Activated naive CD4-positive, alpha-beta T cell treated with Interleukin-2 at 50 U/mL for 16 hours (primary cell): ENCODE measurements at places on chromosomes 6 and 20.

DNA sequence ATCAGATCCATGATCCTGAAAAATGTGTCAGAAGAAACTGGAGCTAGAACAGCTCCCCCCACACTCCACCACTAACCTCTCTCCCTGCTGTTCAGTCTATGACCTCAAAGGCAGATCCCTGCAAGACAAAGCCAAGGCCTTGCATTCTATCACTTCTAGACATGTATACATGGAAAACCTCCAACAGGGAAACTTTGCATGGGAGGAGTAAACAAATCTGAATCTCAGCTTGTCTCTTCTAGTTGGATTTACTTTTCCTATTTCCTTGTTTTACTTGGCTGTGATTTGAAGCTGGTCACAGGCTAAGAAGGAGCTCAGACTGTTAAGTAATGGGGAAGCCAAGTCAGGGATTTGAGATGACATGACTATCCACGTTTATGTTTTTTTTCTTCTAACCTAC lies 456.8 kb upstream of the CHD6 start:
- DNase-seq, result no peak

DNA sequence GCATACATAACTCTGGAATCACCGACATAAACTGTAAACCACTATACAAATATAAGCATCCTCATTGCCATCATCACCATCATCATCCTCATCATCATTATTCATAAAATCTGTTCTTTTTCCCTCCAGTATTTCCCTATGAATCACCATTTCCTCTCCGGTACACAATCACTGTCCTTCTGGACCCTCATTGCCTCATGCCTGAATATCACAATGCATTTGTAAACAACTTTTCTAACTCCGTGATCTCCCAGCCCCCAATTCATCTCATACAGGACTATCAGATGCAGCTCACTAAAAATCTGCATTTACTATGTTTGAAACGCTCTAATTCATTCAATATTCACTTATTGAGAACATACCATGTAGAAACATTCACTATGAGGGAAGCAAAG lies 339.7 kb downstream of the TBC1D32 start:
- no peak for DNase-seq

- DNase-seq, result no peak
Observed at GRCh38 chr6:115665310-115665709, 395.4 kb downstream of the FRK start.

- DNase-seq, result no peak
Observed at GRCh38 chr20:52922436-52922835, 49.7 kb upstream of the TSHZ2 start.

DNA sequence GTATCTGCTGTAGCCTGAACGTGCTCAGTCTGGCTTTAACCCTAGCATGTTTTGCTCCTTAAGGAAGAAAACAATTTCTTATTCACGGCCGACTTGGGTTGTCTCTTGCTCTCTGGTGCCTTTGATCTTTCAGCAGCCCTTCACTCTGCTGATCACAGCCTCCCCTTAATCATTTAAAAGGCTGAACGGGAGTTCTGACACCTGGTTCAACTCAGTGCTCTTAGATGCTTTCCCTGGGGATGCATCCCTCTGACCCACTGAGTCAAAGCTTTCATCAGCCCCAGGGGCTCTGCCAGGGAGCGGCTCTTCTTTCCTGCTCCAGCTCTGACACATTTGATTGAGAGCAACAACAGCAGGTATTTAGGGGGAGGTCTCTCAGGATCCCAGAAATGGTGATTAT lies 79.0 kb upstream of the FYN start:
- no peak for DNase-seq

DNA sequence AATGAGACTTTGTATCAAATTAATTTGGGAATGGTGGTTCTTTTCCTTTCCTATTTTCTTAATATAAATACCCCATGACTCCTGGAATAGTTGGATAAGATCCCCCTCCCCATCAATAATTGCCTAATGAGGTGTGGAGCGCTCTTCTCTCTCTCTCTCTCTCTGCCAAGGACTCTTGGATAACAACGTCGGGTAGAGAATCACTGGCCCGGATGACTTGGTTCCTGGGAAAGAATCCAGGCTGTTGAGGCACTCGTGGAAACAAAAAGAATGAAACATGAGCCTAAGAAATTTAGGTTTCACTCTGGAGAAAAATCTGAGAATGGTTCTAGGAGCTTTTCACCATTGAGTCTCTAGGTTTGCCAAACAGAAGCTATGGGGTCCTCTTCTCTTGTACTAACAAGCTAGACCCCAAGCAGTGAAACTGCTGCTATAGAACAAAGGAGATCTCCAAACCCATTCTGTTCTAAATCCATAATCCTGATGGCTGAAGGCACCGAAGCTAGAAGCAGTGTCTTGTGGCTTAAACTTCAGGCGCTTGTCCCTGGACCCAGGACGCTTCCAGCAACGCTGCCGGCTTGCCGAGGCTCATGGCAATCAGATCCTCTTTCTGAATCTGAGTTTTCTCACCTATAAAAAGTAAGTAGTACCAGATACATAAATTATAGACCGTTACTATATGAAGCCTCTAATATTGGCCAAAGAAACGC lies 241.6 kb upstream of the BTBD3 start:
- DNase-seq, result no peak

DNA sequence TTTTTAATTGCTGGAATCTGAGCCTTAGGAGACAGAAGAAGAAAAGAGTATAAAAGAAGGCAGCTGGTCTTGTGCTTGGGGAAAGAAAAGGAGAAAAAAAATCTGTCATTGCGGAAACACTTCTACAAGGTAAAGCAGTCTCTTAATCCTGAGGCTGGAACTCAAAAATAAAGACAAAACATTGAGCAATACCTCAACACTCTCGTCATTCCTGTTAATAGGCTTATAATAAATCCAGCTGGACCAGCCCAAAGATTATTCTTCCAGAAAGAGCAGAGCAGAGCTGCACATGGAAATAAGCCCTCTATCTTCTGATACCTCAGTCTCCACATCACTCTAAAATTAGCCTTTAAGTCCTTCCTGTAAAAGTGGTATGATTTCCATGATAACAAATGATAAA lies 62.0 kb upstream of the HIVEP1 start:
- no peak for DNase-seq

- DNase-seq, result no peak
Observed at GRCh38 chr6:168083514-168083885, 4.5 kb upstream of the FRMD1 start.
